Ascending aorta (tissue), 2 donors: ENCODE measurements at places on chromosomes 1 and 21. TPM values are rescaled to one million over a fixed set of nuclear protein-coding genes. Genes with fewer than 3 reads are reported as not detected.
A peak's percentile ranks its signal among the peaks of the same experiment; 100 is the strongest.

GOLT1A gene
- not detected for total RNA-seq

DNA sequence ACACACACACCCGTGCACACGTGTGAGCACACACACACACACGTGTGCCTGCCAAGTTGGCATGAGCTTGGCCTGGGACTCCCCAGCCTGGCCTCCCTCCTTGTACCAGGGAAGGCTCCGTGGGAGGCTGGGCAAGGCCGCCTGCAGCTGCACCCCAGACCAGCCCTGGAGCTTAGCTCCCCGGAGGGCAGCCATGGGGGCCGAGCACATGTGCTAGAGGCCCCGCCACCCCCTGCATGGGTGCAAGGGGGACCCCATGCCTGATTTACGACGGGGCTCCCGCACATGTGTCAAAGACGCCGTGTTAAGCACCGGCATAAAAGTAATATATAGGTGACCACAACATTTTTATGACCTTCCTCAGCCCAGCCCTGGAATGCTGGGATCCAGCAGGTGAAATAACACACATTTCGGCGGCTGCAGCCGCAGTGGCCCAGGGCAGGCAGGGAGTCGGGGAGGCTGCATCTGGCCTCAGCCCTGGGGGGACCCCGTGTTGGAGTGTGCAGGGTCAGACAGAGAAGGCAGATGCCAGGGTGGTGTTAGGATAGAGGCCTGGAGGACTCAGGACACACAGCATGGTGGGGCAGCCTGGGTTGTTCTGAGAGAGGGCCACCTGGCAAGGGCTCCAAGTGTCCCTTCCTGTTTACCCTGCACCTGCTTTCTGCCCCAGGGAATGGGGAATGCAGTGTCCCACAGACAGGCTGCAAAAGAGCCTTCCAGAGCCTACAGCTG lies 56.3 kb downstream of the WNT9A start:
- DNase-seq: peak; percentile 48

GRCh38 chr1:6526316-6526715 lies 28.0 kb downstream of the NOL9 start:
- DNase-seq: no peak

GRCh38 chr1:167678838-167679237 lies 42.9 kb upstream of the MPZL1 start:
- no peak for DNase-seq

DNA sequence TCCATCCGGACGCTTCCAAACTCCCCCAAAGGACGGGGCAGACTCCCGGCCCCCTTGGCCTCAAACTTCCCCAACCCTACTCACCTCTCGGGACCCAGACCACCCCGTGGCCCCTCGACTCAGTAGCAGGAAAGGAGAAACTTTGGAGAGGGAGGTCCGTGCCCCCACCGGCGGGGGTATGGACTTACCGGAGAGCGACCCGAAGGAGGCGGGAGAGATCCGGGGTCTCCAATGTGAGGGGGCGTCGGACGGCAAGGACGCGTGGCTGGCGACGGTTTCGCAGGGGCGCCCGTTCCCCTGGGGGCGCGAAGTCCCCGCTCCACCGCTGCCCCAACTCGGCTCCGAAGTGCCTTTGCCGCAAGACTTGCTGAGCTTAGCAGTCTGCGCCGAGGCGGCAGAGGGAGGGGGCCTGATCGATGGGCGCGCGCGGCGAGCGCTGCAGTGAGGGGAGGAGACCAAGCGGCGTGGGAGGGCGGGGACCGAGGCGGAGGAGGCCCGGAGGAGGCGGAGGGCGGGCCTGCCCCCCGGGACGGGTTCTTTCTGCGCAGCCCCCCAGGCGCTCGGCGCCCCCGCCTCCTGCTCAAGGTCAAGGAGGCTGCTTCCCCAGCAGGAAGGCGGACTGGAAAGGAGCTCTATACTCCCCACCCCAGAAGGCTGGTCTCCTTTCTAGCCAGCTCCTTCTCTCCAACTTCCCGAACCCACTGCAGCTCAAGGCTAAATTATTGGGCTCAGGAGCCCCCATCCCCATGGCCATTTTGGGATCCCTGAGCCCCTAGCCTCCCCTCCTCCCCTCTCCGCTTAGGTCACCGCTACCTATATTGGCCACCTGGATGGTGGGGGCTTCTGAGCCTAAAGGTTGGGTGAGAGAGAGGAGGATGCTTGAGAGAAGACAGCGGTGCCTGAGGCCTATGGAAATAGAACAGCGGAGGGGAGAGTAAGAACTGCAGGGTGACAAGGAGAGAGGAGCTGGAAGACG lies at the start of gene SYT2:
Gene SYT2, minus strand, starts transcription at position 385 of the 976 bp plus-strand sequence. CDS start 104,682 bp downstream, outside the sequence.
- no peak for DNase-seq
